Kidney epithelial cell (primary cell): ENCODE measurements at places on chromosomes 13 and 19.

GRCh38 chr13:41601718-41602445, 144.5 kb downstream of the RGCC start:
- no peak for DNase-seq

GRCh38 chr19:55384131-55384919, at the start of gene TMEM238:
TMEM238 (minus strand) TSS chr19:55384292; CDS start chr19:55384259, 33 bp downstream.
- no peak for DNase-seq

DNA sequence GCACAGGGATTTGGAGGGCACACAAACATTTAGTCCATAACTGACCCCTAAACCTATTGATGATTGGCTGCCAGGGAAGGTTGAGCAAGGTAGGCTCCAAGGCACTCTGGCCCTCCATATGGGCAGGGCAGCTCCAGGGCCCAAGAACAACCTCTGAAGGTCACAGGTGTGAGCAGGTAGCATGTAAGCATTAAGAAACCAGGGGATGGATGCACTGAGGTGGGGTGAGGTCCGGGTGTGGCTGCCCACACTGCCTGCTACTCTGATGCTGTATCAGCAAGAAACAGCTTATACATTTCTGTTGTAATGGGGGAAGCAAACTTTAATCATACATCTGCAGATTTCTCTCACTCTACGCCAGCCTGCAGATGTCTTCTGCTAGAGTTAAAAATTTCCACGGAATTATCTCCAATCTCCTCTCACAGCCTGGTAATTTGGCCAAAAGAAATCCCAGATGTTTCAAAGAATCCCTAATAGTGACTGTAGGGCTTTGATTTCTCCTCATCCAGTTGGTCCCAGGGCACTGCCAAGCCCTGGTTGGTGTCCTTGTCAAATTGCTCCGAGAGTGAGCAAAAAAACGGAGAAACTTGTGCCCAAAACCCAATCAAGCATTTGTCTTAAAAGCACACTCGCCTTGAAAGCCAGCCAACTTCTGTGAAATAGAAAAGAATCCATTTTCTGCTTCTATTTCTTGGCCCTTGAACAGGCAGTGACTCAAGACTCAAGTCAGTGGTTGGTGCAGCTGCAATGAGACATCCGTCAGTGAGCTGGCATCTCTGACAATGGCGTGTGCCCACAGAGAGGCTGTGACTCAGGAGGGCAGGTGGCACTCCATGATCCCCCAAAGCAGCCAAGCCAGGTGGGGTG, 72.5 kb upstream of the MRI1 start:
- DNase-seq: peak; percentile 26

GRCh38 chr13:20667857-20668437, 35.6 kb upstream of the IL17D start:
- no peak for DNase-seq

DNA sequence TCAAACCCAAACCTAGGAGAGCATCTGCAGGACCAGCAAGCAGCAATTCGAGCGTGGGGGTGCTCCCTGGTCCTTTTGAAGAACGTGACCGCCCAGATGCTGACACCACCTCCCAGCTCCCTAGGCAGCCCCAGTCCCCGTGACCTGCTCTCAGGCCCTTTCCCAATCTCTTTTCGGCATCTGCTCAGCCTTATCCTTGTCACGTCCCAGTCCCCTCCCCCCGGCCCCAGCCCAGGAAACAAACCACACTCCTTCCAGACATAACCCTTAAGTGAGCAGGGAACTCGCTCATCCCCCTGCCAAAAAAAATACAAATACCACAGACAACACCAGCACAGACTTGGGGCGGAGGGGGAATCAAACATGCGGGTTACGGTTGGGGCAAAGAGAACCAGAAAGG, 3.3 kb downstream of the MLLT1 start:
- no peak for DNase-seq

DNA sequence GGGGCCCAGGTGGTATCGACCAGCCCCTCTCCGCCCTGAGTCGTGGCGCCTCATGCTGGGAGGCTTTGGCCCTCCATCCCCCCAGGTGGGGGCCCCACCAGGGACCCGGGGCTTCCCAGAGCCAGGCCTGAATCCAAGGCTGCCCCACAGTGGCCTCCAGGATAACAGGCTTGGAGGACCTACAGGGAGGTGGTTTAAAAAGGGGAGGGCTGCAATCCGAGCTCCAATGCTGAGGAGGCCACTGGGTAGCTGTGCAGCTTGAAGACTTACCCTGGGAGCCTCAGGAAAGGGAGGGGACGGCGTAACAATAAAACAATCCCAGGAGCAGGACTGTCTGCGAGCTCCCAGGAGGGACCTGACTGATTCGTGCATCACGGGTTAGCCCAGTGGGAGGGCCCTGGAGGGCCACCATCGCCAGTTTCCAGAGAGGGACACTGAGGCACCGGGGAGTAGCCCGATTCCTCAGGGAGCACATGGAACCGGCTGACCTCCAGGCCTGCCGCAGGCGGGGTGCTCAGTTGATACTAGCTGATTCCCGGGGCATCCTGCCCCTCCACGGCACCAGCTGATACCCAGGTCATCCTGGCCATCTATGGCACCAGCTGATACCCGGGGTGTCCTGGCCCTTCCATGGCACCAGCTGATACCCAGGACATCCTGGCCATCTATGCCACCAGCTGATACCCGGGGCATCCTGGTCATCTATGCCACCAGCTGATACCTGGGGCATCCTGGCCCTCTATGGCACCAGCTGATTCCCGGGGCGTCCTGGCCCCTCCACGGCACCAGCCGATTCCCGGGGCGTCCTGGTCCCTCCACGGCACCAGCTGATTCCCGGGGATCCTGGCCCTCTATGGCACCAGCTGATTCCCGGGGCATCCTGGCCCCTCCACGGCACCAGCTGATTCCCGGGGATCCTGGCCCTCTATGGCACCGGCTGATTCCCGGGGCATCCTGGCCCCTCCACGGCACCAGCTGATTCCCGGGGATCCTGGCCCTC, 3.7 kb upstream of the C2CD4C start:
- no peak for DNase-seq

GRCh38 chr13:74870865-74871264, 611.1 kb downstream of the TBC1D4 start:
- no peak for DNase-seq
